ENCODE measurements at places on chromosomes 1 and 21.

DNA sequence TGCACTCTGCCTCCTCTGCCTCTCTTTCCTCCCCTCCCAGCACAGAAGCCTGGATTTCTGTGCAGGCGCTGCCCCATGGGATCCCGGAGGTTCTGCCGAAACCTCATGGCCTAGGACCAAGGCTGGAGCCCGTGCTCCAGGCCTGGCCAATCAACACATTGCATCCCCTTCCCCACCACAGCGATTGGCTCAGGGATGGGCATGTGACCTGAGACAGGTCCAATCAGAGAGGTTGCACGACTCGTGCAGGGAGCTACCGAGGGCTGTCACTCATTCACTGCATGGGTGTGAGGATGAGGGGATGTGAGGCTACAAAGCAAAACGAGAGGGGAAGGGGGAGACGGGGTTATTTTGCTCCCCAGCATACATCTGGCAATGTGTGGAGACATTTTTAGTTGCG lies 3.3 kb upstream of the CELA2B start:
- no peak for DNase-seq

GRCh38 chr1:18886003-18886335 lies 16.4 kb downstream of the ALDH4A1 start:
- DNase-seq = no peak

DNA sequence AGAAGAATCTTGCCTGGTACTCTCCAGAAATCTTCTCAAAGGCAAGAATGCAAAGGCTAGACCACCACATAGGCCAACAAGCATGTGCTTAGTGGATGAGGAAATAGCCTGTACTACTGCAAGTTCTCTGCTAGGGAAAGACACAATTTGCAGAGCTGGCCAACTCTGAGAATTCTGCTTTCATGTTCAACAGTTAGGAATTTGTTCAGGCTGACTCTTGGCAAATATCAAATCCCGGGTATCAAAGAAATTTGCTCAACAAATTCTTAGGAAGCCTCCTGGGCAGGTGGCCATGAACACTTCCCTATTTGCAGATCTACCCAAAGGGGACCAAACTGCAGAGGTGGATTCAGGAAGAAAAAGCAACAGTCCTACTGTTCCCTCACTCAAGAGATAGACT lies 15.0 kb upstream of the H3-3A start:
- no peak for DNase-seq

DNA sequence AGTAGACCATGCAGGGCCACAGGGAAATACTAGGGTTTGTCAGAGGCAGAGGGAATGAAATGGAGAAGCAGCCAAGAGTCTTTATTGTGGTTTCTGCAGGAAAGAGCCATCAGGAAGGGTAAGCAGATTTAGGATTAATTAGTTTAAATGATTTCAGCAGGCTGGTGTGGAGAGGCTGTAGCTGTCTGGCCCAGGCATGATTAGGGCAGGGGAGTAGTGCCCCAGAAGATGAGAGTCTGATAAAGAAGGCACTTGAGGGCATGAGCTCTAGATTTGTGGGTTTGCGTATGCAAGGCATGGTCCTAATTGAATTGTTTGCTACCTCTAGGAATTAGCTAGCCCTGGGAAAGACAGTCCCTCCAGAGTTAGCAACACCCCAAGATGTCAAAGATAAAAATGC lies 484.6 kb upstream of the PLXNA2 start:
- DNase-seq = no peak

Measured in NCI-H2081 treated with DMSO at 0.1 percent for 48 hours (cell line).